ENCODE measurements at places on chromosomes 5 and 9. TPM values are rescaled to one million over a fixed set of nuclear protein-coding genes. Genes with fewer than 3 reads are reported as not detected.
A peak's percentile ranks its signal among the peaks of the same experiment; 100 is the strongest.

DNA sequence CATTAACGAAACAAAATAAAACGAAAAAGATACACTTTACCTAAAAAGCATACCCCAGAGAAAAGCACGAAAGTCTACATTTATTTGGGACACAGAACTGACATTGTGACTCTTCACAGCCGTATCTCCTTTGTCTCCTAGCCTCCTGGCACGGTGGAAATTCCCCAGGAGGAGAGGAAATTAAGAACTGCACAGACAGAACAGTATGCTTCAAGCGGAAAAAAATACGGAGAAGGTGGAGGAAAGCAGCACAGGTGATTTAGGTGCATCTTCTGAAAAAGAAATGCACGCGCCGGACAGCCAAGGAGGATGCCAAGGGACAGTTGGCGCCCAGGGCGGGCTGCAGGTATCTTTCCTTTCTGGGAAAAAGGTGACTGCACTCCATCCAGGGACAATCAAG is 32.0 kb downstream of the DDX31 start:
- H3K4me1 ChIP-seq = no peaks in the 10 kb centered on the region
- DNase-seq = no peak
- H3K27me3 ChIP-seq = no peaks in the 10 kb centered on the region
- no peak overlapping the region for H3K27ac ChIP-seq

DNA sequence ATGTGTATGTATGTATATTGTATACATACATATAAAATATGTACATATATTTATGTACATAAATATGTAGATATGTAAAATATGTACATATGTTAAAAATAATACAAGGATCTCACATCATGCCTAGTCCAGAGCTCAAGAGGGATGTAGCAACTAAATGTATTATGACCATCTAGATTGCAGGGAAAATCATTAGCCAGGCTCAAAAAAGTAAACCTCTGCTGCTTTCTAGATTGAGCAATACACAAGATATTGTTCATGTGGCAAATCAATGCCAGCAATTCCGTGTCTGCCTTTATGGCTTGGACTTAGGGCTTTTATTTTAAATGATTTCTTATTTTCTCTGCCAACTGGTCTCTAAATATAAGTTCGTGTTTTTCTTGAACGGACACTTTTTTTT is 65.2 kb downstream of the RAI14 start:
- no peak for DNase-seq
- no peak overlapping the region for H3K4me3 ChIP-seq
- H3K4me1 ChIP-seq = no peaks in the 10 kb centered on the region
- no peaks in the 10 kb centered on the region for H3K27me3 ChIP-seq
- H3K27ac ChIP-seq = no peak overlapping the region

- H3K27me3 ChIP-seq = peaks cover 86% of the 10 kb centered on the region
- no peak overlapping the region for H3K27ac ChIP-seq
- H3K4me1 ChIP-seq = peaks cover 17% of the 10 kb centered on the region
- DNase-seq = peak; percentile 17
- no peaks in the 10 kb centered on the region for H3K36me3 ChIP-seq
- H3K4me3 ChIP-seq = peak overlapping the region; percentile 16
Measured at GRCh38 chr5:123099514-123100151, 10.6 kb downstream of the PRDM6 start.

DNA sequence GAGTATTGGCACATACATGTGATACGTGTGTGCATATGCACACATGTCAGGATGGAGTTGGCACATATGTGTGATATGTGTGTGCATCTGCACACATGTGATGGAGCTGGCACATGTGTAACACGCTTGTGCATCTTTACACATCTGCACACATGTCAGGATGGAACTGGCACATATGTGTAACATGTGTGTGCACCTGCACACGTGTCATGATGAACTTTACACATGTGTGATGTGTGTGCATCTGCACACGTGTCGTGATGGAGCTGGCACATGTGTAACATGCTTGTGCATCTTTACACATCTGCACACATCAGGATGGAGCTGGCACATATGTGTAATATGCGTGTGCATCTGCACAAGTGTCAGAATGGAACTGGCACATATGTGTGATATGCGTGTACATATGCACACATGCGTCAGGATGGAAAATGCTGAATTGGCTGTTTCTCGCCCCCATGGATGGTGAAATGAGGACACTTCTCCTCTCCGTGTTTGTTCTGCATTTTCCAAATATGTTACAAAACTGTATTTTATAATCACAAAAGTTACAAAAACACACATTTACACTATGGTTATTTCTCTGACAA is 16.3 kb upstream of the SLC6A19 start:
- no peaks in the 10 kb centered on the region for H3K36me3 ChIP-seq
- no peaks in the 10 kb centered on the region for H3K4me1 ChIP-seq
- no peaks in the 10 kb centered on the region for H3K27me3 ChIP-seq
- H3K4me3 ChIP-seq = no peak overlapping the region

The ZNF462 gene
- 34.7 TPM for total RNA-seq

The RANBP6 gene
- total RNA-seq = 23.1 TPM

Measured in heart right ventricle (tissue), 16 donors.